Heart left ventricle (tissue), 16 donors: ENCODE measurements at places on chromosomes 5 and 9. TPM values are rescaled to one million over a fixed set of nuclear protein-coding genes. Genes with fewer than 3 reads are reported as not detected.

The SH3RF2 gene
- 210 TPM for total RNA-seq

- DNase-seq, result no peak
Observed at GRCh38 chr9:5478206-5478605, 27.9 kb downstream of the CD274 start.

The HTR4 gene
- not detected for total RNA-seq

The SARDH gene
- 0.69 TPM for total RNA-seq

DNA sequence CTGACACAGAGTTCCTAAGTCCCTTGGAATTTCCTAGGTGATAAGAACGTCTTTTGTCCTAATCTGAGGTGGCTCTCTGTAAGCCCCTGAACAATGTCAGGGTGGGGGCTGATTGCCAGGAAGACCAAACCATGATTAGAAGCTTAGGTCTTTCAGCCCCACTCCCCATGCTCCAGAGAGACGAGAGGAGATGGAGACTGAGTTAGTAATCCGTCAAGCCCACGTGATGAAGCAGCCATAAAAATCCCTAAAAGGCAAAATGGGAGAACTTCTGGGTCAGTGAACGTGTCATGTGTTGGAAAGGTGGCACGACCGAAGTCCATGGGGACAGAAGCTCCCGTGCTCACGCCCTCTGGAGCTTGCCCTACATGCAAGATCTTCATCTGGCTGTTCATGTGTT is 85.6 kb downstream of the RAD23B start:
- no peak for DNase-seq

DNA sequence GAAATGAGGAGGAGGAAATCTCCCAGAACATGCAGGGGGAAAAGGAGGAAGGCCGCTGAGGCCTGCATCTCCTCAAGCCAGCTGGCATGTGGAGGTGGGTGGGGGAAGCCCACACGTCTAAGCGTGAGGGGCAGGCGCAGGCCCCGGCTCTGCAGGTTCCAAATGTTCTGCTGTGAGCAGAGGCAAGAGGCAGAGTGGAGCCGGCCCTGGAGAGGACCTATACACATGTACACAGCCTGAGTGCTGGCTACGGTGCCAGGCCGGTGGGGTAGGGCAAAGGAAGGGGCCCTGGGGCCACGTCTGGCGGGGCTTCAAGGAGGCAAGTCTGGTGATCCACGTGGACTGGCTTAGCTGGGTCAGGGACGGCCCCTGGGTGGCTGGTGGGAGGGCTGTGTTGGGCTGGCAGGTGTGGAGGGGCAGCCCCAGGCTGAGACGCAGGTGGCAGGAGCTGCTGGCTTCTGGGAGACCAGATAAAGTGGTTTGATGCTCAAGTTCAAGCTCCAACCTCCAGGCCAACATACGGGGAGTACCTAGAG is 26.4 kb downstream of the LPCAT1 start:
- DNase-seq, result no peak

DNA sequence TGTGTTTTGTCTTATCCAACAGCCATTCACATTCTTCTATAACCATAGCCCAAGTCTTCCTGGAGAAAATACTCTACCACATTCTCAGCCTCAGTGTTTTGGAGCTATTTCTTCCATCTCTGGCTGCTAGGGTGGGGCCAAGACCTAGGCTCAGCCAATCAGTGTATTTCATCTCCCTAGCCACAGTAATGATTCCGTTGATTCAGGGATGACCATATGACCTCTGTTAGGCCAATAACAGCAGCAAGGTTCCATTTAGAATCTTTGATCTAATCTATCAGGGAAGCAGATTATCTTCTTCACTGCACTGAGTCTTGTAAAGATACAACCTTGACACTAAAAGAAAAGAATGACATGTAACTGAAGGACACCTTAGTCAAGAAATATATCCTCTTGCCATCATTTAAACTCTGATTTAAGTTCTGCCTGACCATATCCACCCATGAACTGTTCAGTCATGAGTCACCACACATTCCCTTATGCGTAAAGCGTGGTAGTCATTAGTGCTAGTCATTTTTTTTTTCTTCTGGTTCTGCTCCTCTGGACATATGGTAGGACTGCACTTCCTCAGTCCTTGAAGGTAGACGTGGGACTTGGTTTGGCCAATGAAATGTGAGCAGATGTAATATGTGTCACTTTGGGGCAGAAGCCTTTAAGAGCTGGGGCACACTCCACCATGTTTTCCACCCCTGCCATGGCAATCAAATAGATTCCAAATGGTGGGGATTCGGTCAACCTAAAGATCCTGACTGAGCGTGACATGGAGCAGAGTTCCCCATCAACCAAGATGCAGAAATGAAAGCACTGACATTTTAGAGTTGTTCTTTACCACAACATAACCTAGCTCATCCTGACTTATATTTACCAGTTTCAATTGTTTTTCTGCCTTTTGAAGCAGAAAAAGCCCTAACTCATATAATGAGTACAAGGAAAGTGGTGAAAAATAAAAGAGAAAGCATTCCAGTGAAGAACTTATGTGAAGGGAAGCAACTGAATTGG is 12.7 kb upstream of the PRELID2 start:
- DNase-seq, result no peak

DNA sequence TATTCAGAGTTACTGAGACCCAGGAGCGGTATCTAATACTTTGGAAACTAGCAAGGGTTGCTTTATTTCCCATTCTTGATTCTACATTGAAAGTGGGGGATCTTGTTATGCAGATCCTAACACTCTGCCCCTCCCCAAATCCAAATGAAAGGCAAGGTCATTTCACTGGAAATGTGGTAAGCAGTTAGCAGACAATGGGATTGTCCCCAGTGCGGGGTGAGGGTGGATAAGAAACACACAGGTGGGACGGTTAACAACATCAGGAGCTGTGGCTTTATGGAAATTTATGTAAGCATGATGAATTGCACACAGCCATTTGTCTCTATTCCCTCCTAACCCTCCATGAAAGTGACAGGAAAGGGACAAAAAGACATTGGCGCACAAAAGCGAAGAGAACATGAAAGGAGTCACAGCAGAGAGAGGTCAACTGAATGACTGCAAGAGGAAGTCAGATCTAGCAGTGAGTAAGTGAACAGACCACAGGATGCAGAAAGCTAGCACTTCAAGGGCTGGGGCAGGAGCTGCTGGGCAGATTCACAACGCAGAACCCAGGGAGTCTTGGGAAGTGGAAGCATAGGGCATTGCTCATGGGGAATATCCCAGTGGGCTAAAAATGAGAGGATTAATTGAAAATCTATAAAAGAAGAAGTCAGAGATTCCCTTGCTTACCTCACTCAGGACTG is 184.4 kb downstream of the HSD17B3 start:
- DNase-seq, result no peak

- DNase-seq, result no peak
Observed at GRCh38 chr5:172596638-172597231, 44.3 kb upstream of the NEURL1B start.
